ENCODE measurements at places on chromosomes 4 and X. TPM values are rescaled to one million over a fixed set of nuclear protein-coding genes. Genes with fewer than 3 reads are reported as not detected.

DNA sequence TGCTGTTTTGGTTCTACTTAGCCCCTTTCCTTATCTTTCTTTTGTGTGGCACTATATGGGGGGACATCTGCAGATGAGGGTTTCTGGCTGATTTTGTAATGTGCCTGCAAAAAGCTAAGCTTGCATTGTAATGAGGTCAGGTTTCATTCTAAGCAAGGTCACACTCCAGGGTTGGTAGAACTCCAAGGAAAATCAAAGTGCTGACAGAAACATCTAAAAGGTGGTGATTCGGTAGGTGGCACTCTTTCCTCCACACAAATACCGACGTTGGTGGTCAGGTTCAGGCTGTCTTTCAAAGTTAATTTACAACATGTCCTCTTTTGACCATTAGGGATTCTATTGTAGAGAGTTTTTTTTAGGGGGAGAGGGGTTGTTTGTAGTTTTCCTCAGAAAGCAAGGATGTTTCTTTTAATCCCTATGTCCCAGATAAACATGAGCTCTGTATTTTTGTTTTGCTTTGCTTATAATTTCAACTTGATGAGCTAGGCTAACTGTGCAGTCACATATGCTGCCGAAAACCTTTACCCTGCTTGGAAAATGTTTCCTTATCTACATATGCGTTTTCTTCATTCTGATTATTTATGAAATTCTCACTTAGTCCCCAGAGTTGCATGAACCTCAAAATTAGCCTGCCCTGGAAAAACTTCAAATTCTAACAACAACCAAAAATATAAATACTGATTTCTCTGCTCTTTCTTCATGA, 434.2 kb downstream of the PPARGC1A start:
- no peak for DNase-seq
- H3K36me3 ChIP-seq: no peaks in the 10 kb centered on the region
- H3K4me3 ChIP-seq: no peak overlapping the region

GRCh38 chr4:146310319-146311021, 96.1 kb downstream of the REELD1 start:
- no peaks in the 10 kb centered on the region for H3K36me3 ChIP-seq
- peaks cover 18% of the 10 kb centered on the region for H3K4me1 ChIP-seq
- H3K4me3 ChIP-seq: no peak overlapping the region
- no peaks in the 10 kb centered on the region for H3K27me3 ChIP-seq
- DNase-seq: peak; percentile 35
- peak overlapping the region; percentile 55 for H3K27ac ChIP-seq

DNA sequence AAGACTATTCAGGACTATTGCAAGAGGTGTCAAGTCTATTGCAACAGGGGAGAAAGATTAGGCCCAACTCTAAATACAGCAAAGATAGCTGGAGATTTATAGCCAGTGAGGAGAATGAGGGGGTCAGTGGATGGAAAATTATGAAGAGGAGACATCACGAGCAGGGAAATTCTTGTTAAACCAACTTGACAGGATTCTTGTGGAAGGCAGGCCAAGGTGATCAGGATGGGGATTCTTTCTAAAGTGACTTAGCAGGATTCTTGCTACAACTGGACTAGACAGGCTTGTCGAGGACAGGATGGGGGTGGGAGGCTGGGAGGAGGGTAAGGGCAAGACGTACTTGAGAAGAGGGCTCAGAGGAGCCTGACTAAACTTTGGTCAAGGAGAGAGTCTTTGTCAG, 89.0 kb downstream of the PHEX start:
- H3K27me3 ChIP-seq: no peaks in the 10 kb centered on the region
- no peaks in the 10 kb centered on the region for H3K36me3 ChIP-seq
- DNase-seq: no peak
- no peaks in the 10 kb centered on the region for H3K4me1 ChIP-seq
- H3K27ac ChIP-seq: no peak overlapping the region

- H3K27ac ChIP-seq: no peak overlapping the region
- no peaks in the 10 kb centered on the region for H3K36me3 ChIP-seq
- H3K4me3 ChIP-seq: no peak overlapping the region
- DNase-seq: no peak
- H3K27me3 ChIP-seq: no peaks in the 10 kb centered on the region
Measured at GRCh38 chr4:63619771-63620170, 789.5 kb downstream of the TECRL start.

GRCh38 chr4:921830-922331, 10.2 kb downstream of the GAK start:
- H3K4me1 ChIP-seq: peaks cover 39% of the 10 kb centered on the region
- H3K4me3 ChIP-seq: peak overlapping the region; percentile 51
- peaks cover 2% of the 10 kb centered on the region for H3K36me3 ChIP-seq
- peak overlapping the region; percentile 79 for H3K27ac ChIP-seq
- no peaks in the 10 kb centered on the region for H3K27me3 ChIP-seq

DNA sequence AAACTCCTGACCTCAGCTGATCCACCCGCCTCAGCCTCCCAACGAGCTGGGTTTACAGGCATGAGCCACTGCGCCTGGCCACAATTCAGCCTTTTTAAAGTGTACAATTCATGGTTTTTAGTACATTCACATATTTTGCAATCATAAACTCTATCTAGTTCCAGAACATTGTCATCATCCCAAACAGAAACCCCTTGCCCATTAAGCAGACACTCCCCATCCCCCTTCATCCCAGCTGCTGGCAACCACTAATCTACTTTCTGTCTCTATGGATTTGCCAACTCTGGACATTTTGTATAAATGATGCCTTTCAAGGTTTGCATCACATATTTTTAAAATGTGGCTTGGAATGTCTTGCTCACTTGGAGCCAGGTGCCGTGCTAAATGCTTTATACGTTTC, 4.5 kb downstream of the CD99L2 start:
- no peak overlapping the region for H3K4me3 ChIP-seq
- no peaks in the 10 kb centered on the region for H3K27me3 ChIP-seq
- H3K36me3 ChIP-seq: no peaks in the 10 kb centered on the region
- no peaks in the 10 kb centered on the region for H3K4me1 ChIP-seq
- H3K27ac ChIP-seq: no peak overlapping the region

DNA sequence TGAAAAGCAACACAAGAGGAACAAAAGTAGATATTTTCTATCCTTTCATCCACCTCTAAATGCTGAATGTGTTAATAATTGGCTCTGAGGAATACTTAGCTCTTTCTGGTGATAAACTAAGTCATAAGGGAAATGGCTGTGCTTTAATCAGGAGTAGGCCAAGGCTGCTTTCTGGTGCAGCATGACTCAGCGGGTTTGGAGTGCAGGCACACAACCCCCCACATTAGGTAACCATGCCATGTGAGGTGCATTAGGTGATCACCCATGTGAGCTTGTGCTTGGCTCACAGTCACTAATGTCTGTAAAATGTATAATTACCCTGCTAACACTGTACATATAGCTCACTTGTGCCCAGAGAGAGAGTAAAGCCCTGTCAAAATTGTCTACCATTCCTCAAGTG, 57.2 kb downstream of the USP38 start:
- H3K27me3 ChIP-seq: no peaks in the 10 kb centered on the region
- no peak overlapping the region for H3K4me3 ChIP-seq
- no peak for DNase-seq
- no peak overlapping the region for H3K27ac ChIP-seq
- H3K4me1 ChIP-seq: no peaks in the 10 kb centered on the region
- no peaks in the 10 kb centered on the region for H3K36me3 ChIP-seq

FAT4 gene
- 0.03 TPM for total RNA-seq

GLRB gene
- total RNA-seq: not detected
